ENCODE measurements at places on chromosomes 5 and 9. TPM values are rescaled to one million over a fixed set of nuclear protein-coding genes. Genes with fewer than 3 reads are reported as not detected.

GRCh38 chr9:84512493-84512892 lies 157.0 kb upstream of the NTRK2 start:
- no peak for DNase-seq

The BAAT gene
- 0.05 TPM for polyA plus RNA-seq

The TPPP gene
- polyA plus RNA-seq, result 5.3 TPM

DNA sequence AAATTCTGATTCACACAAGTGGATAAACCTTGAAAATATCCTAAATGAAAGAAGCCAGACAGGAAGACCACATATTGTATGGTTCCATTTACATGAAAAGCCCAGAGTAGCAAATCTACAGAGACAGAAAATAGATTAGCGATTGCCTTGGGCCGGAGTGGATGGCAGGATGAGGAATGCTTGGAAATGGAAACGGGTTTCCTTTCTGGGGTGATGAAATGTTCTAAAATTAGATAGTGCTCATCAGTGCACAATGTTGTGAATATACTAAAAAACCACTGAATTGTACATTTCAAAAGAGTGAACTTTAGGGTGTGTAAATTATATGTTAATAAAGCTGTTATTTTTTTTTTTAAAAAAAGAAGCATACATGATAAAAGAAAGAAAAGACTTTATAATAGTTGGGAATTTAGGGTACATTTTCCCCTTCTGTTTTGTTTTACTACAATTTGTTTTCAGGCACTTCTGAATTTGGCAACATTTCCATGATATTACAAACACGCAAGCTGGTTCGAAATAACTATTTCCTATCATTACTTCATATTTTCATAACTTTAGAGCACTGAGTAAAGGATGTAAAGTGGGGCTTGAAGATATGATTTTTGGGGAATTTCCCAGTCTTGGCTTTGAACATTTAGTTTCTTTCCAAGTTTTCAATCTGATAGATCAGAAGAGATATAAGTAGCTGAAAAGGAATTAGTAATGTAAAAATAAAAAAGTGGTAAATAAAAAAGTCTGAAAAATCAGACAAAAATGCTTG lies 23.9 kb downstream of the SLC35A4 start:
- no peak for DNase-seq

The DAPK1 gene
- 91.7 TPM for polyA plus RNA-seq

The LECT2 gene
- 4.0 TPM for polyA plus RNA-seq

- no peak for DNase-seq
Observed at GRCh38 chr9:128245421-128246151, 30.2 kb downstream of the GOLGA2 start.

The OR13F1 gene
- not detected for polyA plus RNA-seq

The PAX5 gene
- polyA plus RNA-seq, result 0.16 TPM

The DOK3 gene
- polyA plus RNA-seq, result 3.6 TPM

DNA sequence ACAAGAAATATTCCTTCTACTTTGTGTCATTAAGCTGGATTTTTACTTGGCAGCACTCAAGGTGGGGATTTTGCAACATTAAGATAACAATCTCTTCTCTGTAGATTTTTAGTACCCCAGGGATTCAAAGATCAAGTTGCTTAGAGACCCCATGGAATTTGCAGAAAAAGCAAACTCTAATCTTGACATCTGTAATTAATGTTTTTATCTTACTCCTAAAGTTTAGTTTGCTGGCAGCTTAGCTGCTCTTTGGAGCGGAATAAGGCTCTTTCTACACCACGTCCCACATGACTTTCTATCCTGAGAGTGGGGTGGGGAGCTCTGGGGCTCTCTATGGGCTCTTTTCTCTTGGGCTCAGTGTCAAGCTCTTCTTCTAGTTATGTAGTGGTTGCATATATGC lies 21.7 kb upstream of the SPDL1 start:
- no peak for DNase-seq
